ENCODE measurements at places on chromosomes 1 and 21.

- DNase-seq, result no peak
These were observed 989.8 kb upstream of the B3GALT2 start for GRCh38 chr1:194176212-194176611.

GRCh38 chr21:37447288-37447936 lies 80.8 kb downstream of the DYRK1A start:
- DNase-seq, result no peak

DNA sequence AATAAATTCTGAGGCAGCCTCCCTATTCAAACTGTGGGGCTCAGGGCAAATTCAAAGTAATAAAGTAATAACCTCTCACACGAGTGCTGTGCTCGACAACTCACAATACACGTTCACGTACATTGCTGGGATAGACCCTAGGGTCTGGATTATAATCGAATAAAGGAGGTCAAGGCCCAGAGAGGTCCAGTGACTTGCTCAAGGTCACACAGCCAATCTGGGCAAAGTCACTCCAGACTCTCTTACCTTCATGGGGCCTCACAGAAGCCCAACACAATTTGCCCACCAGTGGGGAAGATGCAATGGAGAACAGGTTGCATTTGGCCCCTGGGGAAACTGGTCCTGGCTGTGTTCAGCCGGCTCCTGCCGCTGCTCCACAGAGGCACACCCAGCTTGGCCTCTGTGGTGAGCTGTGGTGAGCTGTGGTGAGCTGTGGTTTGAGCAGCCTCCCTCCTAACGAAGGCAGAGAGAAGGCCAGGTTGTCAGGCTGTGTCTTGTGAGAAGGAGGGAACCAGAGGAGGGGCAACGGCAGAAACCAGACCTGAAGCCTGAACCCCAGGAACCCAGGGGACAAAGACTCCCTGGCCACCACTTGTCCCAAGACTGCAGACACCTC lies 35.1 kb downstream of the NUAK2 start:
- DNase-seq, result no peak

DNA sequence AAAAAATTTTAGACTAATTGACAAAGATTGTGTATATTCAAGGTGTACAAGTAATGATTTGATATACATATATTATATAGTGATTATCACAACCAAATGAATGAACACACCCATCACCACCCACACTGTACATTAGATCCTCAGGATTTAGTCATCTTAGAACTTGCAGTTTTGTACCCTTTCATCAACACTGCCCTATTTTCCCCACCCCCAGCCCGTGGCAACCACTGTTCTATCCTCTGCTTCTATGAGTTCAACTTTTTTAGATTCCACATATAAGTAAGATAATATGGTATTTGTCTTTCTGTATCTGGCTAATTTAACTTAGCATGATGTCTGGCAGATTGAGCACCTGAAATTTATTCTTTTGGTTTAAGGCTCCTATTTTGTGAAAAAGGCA lies 173.6 kb downstream of the IER5 start:
- DNase-seq, result no peak

GRCh38 chr1:168466714-168467131 lies 77.1 kb downstream of the XCL2 start:
- DNase-seq, result no peak

DNA sequence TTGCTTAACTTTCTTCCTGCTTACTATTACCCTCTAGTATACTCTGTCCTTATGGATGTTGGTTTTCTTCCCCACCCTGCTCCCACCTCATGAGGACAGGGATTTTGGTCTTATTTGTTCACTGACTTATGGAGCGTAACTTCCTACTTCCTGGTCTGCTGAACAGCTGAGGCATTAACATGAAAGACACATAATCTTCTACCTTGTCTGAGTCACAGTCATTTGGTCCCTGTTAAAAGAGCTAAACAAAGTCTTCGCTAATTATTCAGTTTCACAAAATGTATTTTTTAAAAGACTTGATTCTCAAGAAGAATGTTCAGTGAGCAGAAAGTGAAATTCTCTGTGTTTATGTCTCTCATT lies 18.5 kb downstream of the RNASEL start:
- DNase-seq, result no peak

DNA sequence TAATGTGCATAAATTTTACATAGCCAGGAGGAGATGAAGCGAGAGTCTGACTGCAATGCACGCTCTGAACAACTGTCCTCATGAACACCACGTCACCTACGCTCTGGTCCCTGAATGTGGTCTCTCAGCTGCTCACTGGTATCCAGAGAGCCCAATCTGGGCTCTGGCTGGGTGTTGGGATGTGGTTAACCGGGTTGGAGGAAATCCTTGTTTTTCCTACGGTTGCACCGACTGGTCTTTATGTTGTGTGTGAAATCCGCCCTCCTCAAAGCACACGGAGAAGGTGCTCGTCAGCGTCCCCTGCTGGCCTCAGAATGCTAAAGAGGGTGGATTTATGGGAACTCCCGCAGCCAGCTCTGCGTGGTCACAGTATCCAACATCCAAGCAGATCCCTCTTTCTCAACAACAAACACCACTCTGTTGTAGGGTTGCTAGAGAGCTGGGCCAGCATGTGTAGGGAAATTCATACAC lies 51.8 kb upstream of the FAM89A start:
- no peak for DNase-seq

DNA sequence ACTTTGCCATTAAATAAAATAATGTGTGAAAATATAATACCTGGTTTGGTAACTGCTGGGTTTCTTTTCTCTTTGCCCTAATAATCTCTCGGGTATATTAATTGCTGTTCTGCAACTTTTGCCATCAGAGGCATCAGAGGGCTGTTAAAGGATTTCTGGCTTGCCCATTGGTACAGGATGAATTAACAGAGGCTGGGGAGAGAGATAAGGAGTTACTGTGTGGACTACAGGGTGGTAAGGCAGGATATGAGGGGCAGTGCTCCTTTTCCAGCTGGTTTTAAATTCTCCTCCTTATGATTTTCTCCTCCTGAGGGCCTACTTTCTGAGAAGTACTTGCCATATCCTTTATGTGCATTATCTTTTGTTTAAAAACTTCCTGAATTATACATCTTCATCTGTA lies 48.3 kb downstream of the FGGY start:
- DNase-seq, result no peak

GRCh38 chr1:233132445-233132844 lies 163.1 kb downstream of the PCNX2 start:
- no peak for DNase-seq

DNA sequence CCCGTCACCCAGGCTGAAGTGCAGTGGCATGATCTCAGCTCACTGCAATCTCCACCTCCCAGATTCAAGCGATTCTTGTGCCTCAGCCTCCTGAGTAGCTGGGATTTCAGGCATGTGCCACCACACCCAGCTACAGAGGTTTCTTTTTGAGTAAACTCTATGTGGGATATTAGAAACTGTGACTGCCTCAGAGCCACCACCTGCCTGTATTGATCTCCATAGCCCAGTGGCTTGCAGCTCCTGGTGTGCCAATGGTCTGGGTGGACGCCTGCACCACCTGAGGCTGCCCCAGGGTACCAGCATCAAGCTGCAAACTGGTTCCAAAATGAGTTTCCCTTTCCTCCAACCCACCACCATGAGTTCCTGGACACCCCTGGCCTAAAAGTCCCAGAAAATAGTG lies 89.7 kb upstream of the SLC44A3 start:
- DNase-seq, result no peak

DNA sequence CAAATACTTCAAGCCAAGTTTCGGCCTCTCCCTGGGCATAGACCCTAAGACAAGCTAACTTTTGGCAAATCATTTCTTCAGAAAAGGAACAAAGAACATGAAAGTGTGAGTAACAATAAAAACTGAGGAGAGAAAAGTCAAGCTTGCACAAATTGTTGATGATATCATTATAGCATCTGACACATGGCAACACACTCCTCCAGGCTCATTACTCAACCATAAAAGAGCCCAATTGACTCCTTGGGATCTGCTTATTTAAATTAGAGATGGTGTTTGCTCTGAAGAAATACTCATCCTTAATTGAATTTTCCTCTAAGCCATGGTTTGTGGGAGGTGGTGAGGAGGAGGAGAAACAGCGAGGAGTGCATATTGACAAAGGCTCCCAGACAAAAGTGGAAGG lies 54.5 kb downstream of the TNFSF4 start:
- no peak for DNase-seq

DNA sequence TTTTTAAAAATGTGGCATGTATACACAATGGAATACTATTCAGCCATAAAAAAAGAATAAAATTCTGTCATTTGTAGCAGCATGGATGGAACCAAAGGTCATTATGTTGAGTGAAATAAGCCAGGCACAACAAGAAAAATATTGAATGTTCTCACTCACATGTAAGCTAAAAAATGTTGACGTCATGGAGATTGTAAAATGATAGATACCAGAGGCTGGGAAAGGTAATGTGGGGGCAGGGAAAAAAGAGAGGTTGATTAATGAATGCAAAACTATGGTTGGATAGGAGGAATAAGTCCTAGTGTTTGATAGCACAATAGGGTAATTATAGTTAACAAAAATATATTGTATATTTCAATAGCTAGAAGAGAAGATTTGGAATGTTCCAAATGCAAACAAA lies 89.1 kb upstream of the SLC35F3 start:
- no peak for DNase-seq

- DNase-seq, result no peak
These were observed 62.3 kb upstream of the COL11A1 start for GRCh38 chr1:103170609-103171008.

DNA sequence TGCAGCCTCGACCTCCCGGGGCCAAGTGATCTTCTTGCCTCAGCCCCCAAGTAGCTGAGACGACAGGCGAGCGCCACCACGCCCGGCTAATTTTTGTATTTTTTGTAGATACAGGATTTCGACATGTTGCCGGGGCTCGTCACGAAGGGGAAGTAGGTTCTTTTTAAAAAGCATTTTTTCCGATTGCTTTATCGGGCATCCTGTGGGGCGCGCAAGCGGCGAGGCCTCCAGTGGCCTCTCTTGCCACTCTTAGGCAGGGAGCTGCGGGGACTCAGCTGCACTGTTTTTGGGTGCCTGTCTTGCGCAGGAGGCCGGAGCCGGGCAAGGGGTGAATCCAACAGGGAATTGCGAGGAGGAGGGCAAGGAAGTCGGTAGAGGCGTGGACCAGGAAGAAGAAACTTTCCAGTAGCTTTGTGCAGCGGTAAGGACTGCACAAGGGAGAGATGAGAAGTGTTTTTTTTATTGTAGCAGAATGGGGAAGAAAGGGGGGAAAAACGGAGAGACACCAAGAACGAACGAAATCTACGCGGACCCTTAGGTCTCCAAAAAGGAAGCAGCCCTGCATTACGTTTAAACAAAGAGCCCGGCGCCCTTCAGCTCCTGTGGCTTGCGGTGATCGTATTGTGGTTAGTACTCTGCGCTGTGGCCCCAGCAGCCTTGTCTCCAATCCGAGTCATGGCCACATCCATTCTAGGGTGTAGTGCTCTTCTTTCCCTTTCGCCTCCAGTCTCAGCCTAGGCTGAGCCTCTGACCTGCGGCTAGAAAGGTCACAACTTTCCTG lies 164.8 kb downstream of the PPIAL4G start:
- no peak for DNase-seq

GRCh38 chr1:17893891-17894631 lies 138.9 kb downstream of the ACTL8 start:
- no peak for DNase-seq

GRCh38 chr1:157646144-157646543 lies 48.3 kb upstream of the FCRL4 start:
- no peak for DNase-seq

GRCh38 chr1:224791362-224791941 lies 138.0 kb upstream of the DNAH14 start:
- DNase-seq, result no peak

DNA sequence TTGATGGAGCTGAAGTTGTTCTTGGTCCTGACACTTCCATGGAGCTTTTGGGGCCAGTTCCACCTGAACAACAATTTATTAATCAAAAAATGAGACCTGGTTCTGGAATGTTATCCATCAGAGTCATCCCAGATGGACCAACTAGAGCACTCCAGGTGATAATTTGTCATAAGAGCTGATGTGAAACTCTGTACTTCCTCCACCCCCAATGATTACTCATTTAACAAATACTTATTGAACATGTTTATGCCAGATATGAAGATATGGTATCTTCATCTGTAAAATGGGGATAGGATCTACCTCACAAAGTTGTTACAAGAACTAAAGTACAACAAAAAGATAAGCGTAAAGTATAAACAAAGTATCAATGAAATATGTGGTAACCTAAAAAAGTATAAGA lies 153.2 kb downstream of the VPS13D start:
- no peak for DNase-seq

GRCh38 chr1:201172999-201173610 lies 17.5 kb upstream of the IGFN1 start:
- no peak for DNase-seq

DNA sequence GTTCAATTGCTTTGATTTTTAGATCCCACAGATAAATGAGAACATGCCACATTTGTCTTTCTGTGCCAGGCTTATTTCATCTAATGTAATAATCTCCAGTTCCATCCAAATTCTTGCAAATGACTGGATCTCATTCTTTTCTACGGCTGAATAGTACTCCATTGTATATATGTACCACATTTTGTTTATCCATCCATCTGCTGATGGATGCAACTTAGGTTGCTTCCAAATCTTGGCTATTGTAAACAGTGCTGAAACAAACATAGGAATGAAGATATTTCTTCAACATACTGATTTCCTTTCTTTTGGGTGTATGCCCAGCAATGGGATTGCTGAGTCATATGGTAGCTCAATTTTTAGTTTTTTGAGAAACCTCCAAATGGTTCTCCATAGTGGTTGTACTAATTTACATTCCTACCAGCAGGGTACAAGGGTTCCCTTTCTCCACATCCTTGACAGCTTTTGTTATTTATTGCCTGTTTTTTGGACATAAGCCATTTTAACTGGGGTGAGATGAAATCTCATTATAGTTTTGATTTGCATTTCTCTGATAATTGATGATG lies 344.4 kb downstream of the KCTD3 start:
- no peak for DNase-seq

DNA sequence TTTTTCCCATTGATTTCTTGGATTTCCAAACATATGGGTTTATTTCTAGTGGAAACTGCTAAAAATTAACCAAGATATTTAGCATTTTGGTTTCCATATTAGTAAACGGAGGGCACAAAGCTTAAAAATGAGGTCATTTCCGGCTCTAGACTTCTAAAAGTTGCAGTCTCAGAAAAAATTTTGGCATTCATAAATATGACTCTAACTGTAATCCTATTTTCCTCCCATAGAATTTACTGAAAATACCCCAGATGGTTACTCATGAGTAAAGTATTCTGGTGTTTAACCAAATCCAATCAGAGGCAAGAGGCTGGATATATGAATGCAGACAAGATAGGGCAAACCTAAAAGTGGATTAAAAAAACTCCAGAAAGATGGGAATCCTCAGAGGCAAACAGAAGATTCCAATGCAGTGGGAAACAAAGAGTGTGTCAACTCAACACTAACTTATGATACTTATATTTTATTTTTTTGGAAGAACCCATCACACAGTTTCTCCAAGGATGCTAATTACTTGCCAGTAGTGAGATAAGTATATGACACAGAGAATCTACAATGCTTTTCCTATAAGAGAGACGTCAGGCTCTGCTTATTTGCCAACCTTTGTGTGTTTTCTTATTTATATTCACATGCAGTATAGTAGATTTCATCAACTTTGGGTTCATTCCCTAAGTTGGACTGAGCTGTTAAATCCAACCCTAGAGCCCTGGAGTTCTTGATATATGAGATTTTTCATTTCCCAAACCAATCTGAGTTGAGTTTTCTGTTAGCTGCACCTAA lies 90.1 kb upstream of the BCL10 start:
- DNase-seq, result no peak

- DNase-seq, result no peak
These were observed 30.9 kb upstream of the UBE2U start for GRCh38 chr1:64172458-64172983.

GRCh38 chr1:150967936-150968335 lies 6.7 kb downstream of the CERS2 start:
- no peak for DNase-seq
